A549 treated with dexamethasone at 1 μM for 4 hours (cell line): ENCODE measurements at places on chromosomes 2 and 18. TPM values are rescaled to one million over a fixed set of nuclear protein-coding genes. Genes with fewer than 3 reads are reported as not detected.

The LRRFIP1 gene
- 74.0 to 105 TPM (median 93.0 TPM) in 5 replicates for total RNA-seq

The XDH gene
- total RNA-seq: 0.83 to 1.6 TPM (median 1.1 TPM) in 5 replicates

The GAL3ST2 gene
- total RNA-seq: 0.15 to 0.27 TPM (median 0.25 TPM) in 5 replicates

The ACMSD gene
- total RNA-seq: not detected in 5 replicates

The CYP26B1 gene
- 9.1 to 17.2 TPM (median 14.4 TPM) in 5 replicates for total RNA-seq

The M1AP gene
- total RNA-seq: not detected in 5 replicates

The CD226 gene
- 0.07 to 0.21 TPM (median 0.17 TPM) in 5 replicates for total RNA-seq
